ENCODE measurements at places on chromosomes 2 and 18.

GRCh38 chr2:26471289-26471688, 6.6 kb downstream of the OTOF start:
- H3K36me3 ChIP-seq = no peaks in the 10 kb centered on the region
- H3K4me1 ChIP-seq = no peaks in the 10 kb centered on the region
- H3K27ac ChIP-seq = no peak overlapping the region
- DNase-seq = no peak

GRCh38 chr2:99285526-99285925, 15.5 kb downstream of the LYG1 start:
- no peaks in the 10 kb centered on the region for H3K36me3 ChIP-seq
- H3K4me1 ChIP-seq = no peaks in the 10 kb centered on the region
- H3K4me3 ChIP-seq = no peak overlapping the region
- DNase-seq = no peak

GRCh38 chr2:65671670-65672242, 239.4 kb upstream of the SPRED2 start:
- H3K4me1 ChIP-seq = no peaks in the 10 kb centered on the region
- H3K4me3 ChIP-seq = no peak overlapping the region
- H3K36me3 ChIP-seq = no peaks in the 10 kb centered on the region
- H3K27ac ChIP-seq = no peak overlapping the region
- DNase-seq = no peak

- H3K4me3 ChIP-seq = no peak overlapping the region
- H3K27ac ChIP-seq = no peak overlapping the region
- no peak for DNase-seq
- no peaks in the 10 kb centered on the region for H3K4me1 ChIP-seq
Measured at GRCh38 chr2:236065314-236066160, 102.6 kb downstream of the GBX2 start.

GRCh38 chr2:106977717-106978116, 91.8 kb upstream of the ST6GAL2 start:
- no peaks in the 10 kb centered on the region for H3K27me3 ChIP-seq
- H3K36me3 ChIP-seq = no peaks in the 10 kb centered on the region
- no peak overlapping the region for H3K27ac ChIP-seq
- no peak for DNase-seq

DNA sequence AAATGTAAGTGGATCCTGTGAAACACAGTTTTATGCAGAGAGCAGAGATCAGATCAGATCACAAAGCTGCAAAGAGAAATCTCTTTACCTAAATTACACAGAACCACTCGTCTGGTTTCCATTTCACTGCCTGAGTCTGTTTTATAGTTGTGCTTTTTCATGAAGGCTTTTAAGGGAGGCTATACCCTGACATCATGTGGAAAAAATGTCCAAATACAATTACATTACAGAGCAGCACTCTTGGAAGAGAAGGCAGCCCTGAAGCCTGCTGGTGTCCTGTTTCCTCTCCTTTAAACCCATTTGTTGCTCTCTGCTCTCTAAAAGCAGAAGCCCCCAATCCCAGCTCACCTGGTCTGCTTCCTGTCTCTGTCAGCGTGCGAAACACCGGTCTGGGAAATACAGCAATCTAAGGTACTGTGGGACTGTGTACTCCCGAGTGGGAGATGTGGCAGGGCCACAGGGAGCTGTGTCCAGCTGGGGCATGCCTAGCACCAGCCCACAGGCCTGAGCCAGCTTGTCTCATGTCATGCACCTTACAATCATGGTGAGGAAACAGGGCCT, 24.8 kb upstream of the ZFP36L2 start:
- no peak for DNase-seq
- H3K4me1 ChIP-seq = no peaks in the 10 kb centered on the region
- no peaks in the 10 kb centered on the region for H3K27me3 ChIP-seq

- H3K36me3 ChIP-seq = no peaks in the 10 kb centered on the region
- H3K27me3 ChIP-seq = no peaks in the 10 kb centered on the region
- DNase-seq = no peak
- H3K27ac ChIP-seq = no peak overlapping the region
- no peak overlapping the region for H3K4me3 ChIP-seq
- H3K4me1 ChIP-seq = no peaks in the 10 kb centered on the region
Measured at GRCh38 chr2:144693179-144693578, 173.3 kb upstream of the ZEB2 start.

DNA sequence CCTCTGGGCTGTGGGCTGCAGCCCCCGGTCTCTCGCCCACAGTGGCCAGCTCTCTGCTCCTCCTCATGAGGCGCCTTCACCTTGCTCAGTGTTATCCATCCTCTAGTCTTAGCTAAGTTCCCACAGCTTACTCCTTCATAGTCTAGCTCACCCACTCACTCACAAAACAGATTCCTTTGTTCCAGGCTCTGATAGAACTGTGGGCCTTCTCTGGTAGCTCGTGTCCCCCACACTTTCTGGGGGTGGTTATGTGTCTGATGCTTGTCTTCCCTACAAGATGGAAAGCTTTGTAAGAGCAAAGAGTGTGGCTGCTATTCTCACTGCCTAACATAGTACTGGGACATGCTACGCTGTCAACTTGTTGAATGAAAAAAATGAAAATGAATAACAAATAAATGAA, 135.8 kb downstream of the EN1 start:
- no peaks in the 10 kb centered on the region for H3K27me3 ChIP-seq
- H3K4me3 ChIP-seq = no peak overlapping the region
- H3K4me1 ChIP-seq = no peaks in the 10 kb centered on the region

GRCh38 chr2:107072150-107072940, 186.4 kb upstream of the ST6GAL2 start:
- no peaks in the 10 kb centered on the region for H3K4me1 ChIP-seq
- no peak overlapping the region for H3K4me3 ChIP-seq
- no peak overlapping the region for H3K27ac ChIP-seq
- H3K36me3 ChIP-seq = no peaks in the 10 kb centered on the region
- H3K27me3 ChIP-seq = no peaks in the 10 kb centered on the region

- DNase-seq = no peak
- H3K27me3 ChIP-seq = no peaks in the 10 kb centered on the region
- H3K4me1 ChIP-seq = no peaks in the 10 kb centered on the region
- no peaks in the 10 kb centered on the region for H3K36me3 ChIP-seq
- no peak overlapping the region for H3K27ac ChIP-seq
Measured at GRCh38 chr2:188765522-188766470, 208.4 kb upstream of the COL3A1 start.

- no peak overlapping the region for H3K4me3 ChIP-seq
- no peaks in the 10 kb centered on the region for H3K36me3 ChIP-seq
- H3K4me1 ChIP-seq = no peaks in the 10 kb centered on the region
- no peak overlapping the region for H3K27ac ChIP-seq
- H3K27me3 ChIP-seq = no peaks in the 10 kb centered on the region
Measured at GRCh38 chr2:132542953-132543569, 126.5 kb downstream of the GPR39 start.

DNA sequence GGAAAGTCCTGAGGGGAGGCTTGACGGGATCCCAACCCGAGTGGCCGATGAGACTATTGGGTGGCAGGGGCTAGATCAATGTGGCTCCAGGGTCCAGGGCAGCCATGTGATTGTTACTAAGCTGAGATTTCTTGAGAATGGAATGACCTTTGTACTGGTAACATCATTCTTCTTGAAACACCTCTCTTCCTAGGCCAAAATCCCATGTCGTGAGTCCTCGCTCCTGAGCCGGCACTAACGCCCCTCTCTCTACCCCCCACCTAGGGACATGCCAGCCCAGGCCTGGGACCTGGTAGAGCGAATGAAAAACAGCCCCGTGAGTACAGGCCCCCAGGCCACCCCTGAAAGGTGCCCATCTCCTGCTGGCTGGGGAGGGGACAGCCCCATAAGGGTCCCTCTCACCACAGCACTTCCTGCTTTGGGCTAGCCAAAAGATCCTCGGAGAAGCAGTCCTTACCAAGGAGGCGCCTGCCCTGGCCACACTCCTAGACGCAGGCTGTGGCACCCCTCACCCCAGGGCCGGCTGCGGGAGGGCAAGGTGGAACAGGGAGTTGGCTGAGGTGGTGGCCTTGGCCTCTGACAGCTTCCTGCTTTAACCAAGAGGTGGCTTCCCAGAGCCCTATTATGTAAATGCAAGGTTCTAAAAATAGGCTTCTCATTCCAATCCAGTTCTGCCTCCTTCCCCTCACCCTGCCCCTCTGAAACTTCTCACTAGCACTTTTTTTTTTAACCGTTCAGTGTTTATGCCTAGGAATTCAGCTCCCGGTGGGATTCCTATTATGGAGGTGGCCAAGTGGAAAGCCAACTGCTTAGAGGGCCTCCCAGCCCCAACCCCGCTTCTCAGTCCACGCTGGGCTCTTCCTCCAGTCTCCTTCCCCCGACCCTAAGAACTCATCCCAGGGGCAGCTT, 126.6 kb upstream of the PPP1CB start:
- peak overlapping the region; percentile 52 for H3K27ac ChIP-seq
- peaks cover 67% of the 10 kb centered on the region for H3K4me1 ChIP-seq
- H3K36me3 ChIP-seq = no peaks in the 10 kb centered on the region
- no peak overlapping the region for H3K4me3 ChIP-seq

- H3K27ac ChIP-seq = no peak overlapping the region
- peaks cover 11% of the 10 kb centered on the region for H3K4me1 ChIP-seq
- DNase-seq = no peak
Measured at GRCh38 chr2:102304268-102304667, 7.1 kb upstream of the IL1RL1 start.

DNA sequence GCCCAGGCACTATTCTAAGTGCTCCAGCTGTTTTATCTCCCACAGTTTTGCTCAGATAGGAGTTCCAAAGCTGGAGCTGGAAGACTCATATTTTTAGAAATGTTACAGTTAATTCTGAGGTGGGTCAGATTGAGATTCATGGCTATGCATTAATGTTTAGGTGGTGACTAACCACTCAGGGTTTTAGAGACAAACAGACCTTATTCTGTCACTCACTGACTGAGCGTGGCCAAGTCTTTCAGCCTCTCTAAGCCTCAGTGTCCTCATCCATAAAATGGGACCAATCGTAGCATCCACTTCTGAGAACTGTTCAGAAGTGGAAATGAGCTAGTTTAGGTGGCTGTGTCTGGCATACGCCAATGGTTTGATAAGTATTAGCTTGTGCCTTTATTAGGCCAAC, 4.3 kb upstream of the CASP8 start:
- no peaks in the 10 kb centered on the region for H3K27me3 ChIP-seq
- DNase-seq = no peak
- peaks cover 89% of the 10 kb centered on the region for H3K4me1 ChIP-seq
- peak overlapping the region; percentile 22 for H3K4me3 ChIP-seq
- no peaks in the 10 kb centered on the region for H3K36me3 ChIP-seq
- peak overlapping the region; percentile 25 for H3K27ac ChIP-seq

DNA sequence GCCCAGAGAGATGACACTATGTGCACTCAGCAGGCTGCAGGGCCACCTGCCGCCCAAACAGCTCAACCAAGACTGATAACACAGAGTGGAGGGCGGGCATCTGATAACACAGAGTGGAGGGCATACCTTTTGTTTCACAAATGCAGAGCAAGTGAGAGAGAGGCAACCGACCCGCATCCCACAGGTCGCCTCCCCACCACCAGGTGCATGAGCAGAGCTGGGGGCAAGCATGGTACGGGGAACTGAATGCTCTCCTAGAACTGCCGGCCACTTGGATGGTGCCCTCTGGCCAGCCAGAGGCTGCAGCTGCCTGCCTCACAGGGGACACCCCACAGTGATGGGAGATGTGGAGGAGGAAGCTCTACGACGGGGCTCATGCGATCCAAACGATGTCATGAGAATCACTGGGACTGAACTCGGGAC, 49.5 kb downstream of the ANO7 start:
- no peaks in the 10 kb centered on the region for H3K4me1 ChIP-seq
- no peak overlapping the region for H3K27ac ChIP-seq
- no peak for DNase-seq
- peaks cover 79% of the 10 kb centered on the region for H3K36me3 ChIP-seq
- H3K4me3 ChIP-seq = no peak overlapping the region

DNA sequence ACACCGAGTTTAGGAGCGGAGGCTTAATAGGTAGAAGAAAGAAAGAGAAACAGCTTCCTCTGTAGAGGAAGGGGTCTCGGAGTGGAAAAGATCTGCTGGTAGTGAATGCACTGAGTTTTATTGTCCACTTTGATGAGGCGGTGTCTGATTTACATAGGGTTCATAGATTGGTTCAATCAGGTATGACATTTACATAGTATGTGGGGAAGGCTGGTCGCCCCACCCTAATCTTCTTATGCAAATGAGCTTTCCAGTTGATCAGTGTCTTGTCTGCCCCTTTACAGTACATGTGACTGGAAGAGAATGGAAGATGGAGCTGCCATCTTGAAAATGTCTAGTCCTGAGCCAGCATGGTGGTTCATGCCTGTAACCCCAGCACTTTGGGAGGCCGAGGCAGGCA, 19.9 kb upstream of the CNOT11 start:
- no peaks in the 10 kb centered on the region for H3K4me1 ChIP-seq
- no peak overlapping the region for H3K27ac ChIP-seq
- DNase-seq = no peak
- no peaks in the 10 kb centered on the region for H3K36me3 ChIP-seq

- H3K4me3 ChIP-seq = no peak overlapping the region
- no peak overlapping the region for H3K27ac ChIP-seq
- peaks cover 7% of the 10 kb centered on the region for H3K27me3 ChIP-seq
Measured at GRCh38 chr2:237256887-237257286, 157.1 kb downstream of the COL6A3 start.

- no peaks in the 10 kb centered on the region for H3K36me3 ChIP-seq
- DNase-seq = no peak
- H3K27me3 ChIP-seq = no peaks in the 10 kb centered on the region
- H3K4me1 ChIP-seq = no peaks in the 10 kb centered on the region
- H3K27ac ChIP-seq = no peak overlapping the region
Measured at GRCh38 chr2:217951091-217951490, 51.7 kb downstream of the TNS1 start.

DNA sequence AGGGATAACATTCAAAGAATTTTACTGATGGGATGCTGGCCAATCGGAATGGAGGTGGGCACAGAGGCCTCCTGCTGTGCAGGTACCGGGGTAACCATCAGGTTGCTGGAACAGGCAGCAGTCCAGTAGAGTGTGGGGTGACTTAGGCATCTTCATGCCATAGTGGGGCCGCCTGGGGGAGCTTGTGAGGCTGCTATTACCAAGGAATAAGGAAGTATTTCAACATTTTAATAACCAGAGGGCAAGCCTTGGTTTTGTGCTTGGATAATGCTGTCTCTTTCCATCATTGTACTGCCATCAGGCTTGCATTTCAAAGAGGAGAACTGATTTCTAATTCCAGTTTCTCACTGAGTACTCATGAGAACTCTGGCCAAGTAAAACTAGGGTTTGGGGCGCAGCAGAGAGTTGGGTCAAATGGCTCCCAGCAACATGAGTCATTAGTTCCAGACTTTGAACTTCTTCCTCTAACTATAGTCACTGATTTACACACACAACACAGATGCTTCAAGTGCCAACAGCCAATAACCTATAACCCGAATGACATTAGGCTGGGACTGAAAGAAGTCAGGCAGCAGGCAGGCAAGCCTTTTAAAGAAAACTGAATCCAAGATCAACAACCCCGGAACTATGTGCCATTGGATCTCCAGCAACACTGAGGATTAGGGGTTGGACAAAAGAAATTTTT, 56.1 kb upstream of the FHL2 start:
- H3K27me3 ChIP-seq = no peaks in the 10 kb centered on the region
- no peaks in the 10 kb centered on the region for H3K4me1 ChIP-seq
- H3K36me3 ChIP-seq = no peaks in the 10 kb centered on the region
- no peak overlapping the region for H3K27ac ChIP-seq
